ENCODE measurements at places on chromosomes 2 and 18.

DNA sequence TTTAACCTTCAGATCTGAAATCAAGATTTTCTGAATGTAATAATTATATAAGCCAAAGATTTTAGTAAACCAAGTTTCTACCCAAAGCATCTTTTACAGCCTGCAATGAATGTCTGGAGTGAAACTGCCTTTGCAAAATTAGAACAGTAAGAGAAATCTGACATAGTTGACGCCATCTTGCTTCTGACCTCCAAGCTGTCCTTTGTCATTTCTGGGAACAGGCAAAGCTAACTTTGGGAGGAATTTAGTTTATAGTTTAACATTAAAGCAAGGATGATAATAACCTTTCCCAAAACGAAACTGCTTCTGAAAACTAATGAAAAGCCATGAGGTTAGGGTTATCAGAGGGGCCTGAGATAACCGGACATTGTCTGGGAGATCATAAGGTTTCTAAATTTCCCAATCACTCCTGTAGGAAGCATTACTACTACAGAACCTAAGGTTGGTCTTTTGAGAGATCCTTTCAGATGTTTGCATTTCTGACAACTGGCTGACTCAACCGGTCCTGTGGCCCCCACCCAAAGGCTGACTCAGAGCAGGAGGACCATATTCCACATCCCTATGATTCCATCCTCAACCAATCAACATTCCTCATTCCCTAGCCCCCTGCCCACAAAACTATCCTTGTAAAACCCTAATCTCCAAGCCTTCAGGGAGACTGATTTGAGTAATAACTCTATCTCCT lies 124.5 kb downstream of the TMEM131 start:
- peak; percentile 89 for DNase-seq

DNA sequence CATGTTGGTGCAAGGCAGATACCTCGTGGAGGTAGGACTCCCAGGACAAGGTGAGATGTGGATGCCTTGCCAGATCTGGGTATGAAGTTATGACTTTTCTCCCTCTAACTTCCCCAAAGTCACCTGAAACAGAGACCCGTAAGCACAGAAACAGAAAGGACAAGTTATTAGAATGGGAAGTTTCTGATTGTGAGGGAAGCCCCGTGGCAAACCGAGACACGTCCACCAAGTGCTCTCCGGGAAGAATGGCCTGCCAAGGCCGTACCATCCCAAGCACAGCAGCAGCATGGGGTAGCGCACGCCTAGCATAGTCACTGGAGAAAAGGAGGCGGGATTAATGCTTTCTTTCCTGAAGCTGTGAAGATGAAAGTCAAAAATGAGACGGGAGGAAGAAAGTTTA lies 110.6 kb downstream of the ZNF532 start:
- DNase-seq = no peak

GRCh38 chr2:60064687-60065389 lies 488.6 kb downstream of the BCL11A start:
- peak; percentile 8 for DNase-seq

GRCh38 chr2:199381531-199381930 lies 76.2 kb downstream of the SATB2 start:
- no peak for DNase-seq

- no peak for DNase-seq
Measured at GRCh38 chr2:10395893-10396292, 52.2 kb downstream of the ODC1 start.

DNA sequence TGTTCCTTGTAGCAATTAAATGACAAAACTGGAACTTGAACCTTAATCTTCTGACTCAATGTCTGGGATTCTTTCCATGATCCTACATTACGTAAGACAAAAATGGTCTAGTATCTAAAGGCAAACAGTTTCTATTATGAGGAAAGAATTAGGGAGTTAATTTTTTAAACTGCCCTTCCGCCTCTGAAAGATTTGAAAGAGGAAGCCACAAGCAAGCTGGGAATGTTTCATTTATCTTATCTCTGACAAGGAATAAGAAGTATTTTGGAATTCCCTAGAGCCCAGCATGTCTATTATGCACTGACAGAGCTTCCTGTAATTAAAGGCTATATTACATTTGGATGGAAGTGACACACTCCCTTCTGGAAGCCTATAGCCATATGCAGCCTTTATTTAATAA lies 558.8 kb upstream of the CDH2 start:
- peak; percentile 93 for DNase-seq

- no peak for DNase-seq
Measured at GRCh38 chr2:4101936-4102335, 398.6 kb downstream of the DCDC2C start.

GRCh38 chr2:227849906-227850305 lies 21.5 kb upstream of the DAW1 start:
- peak; percentile 72 for DNase-seq

DNA sequence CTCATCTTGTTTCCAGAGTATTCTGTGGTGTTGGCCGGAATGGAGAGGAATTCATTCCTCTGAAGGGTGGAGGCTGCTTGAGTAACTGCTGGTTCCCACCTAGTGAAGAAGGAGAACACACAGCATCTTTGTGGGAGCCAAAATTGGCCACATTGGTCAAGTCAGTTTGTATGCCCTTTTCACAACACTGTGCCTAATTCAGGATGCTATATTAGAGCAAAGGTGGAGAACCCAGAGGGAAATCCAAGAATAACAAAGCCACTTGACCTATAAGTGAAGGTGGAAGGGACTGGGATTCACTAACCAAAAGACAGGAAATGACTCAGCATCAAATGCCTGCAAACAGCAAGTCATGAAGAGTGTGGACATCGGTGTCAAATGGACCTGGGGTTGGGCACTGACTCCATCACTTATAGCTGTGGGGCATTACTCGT lies 27.3 kb upstream of the MLPH start:
- peak; percentile 80 for DNase-seq

- DNase-seq = peak; percentile 71
Measured at GRCh38 chr2:48600917-48601316, 16.7 kb upstream of the GTF2A1L start.

GRCh38 chr2:48183991-48184390 lies 277.7 kb upstream of the FBXO11 start:
- DNase-seq = no peak

GRCh38 chr2:56335101-56335500 lies 151.3 kb downstream of the CCDC85A start:
- DNase-seq = peak; percentile 21

GRCh38 chr2:241857041-241857541 lies 1.6 kb downstream of the PDCD1 start:
- no peak for DNase-seq

- DNase-seq = peak; percentile 77
Measured at GRCh38 chr2:143700865-143701264, 571.6 kb downstream of the ARHGAP15 start.

- DNase-seq = no peak
Measured at GRCh38 chr2:85582492-85582891, 1.7 kb upstream of the VAMP5 start.

GRCh38 chr2:124027182-124027581 lies 2.1 kb downstream of the CNTNAP5 start:
- peak; percentile 28 for DNase-seq

GRCh38 chr18:39053571-39053970 lies 1488.0 kb upstream of the CELF4 start:
- DNase-seq = no peak

- no peak for DNase-seq
Measured at GRCh38 chr2:186554429-186554828, 35.4 kb upstream of the ITGAV start.

DNA sequence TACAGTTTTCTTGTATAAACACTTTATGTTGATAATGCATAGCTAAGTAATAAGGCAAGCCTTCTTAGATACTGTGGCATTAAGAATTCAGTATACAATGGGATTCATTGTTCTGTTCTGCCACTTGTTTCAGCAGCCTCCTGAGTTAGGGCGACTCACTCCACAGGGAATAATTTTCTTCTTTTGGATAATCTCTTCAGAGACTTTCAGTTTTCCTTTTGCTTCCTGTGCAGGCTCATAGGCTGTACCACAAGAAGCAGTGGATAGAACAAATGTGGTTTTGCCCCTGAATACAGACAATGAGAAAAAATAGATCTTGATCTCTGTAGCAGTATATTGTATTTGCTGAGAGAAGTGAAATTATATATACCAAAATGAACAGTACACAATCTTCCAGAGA lies 298.0 kb downstream of the ZNF407 start:
- peak; percentile 29 for DNase-seq

GRCh38 chr18:9681217-9681616 lies 26.9 kb upstream of the RAB31 start:
- no peak for DNase-seq

- DNase-seq = no peak
Measured at GRCh38 chr2:183117226-183117625, 7.0 kb upstream of the NUP35 start.

DNA sequence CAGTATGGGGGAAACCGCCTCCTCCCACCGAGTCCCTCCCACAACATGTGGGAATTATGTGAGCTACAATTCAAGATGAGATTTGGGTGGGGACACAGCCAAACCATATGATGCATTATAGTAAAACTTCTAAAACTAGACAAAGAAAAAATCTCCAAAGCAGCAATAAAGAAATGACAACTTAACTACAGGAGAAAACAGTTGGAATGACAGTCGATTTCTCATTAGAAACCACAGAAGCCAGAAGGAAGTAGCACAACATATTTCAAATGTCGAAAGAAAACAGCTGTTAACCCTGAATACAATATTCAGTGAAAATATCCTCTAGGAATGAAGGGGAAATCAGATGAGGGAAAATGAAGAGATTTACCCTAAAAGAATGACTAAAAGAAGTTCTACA lies 53.5 kb upstream of the TCF4 start:
- DNase-seq = peak; percentile 37

GRCh38 chr2:29014811-29015421 lies 33.8 kb downstream of the TOGARAM2 start:
- peak; percentile 39 for DNase-seq
